T-helper 1 cell treated with Interleukin-12 subunit alpha and Interleukin-12 subunit beta and Interleukin-4 antibody, amounts not matched to agents 30 ng/mL and 1 ng/mL, for 36 hours (primary cell): ENCODE measurements at places on chromosomes 12 and 14. TPM values are rescaled to one million over a fixed set of nuclear protein-coding genes. Genes with fewer than 3 reads are reported as not detected.

The CCDC175 gene
- not detected in 2 replicates for total RNA-seq

The DIO3 gene
- not detected in 2 replicates for total RNA-seq

The GLIPR1L2 gene
- total RNA-seq, result not detected in 2 replicates

The PPP4R3A gene
- 137 and 141 TPM in 2 replicates for total RNA-seq

The SLC38A4 gene
- not detected in 2 replicates for total RNA-seq

The RNASE2 gene
- not detected in 2 replicates for total RNA-seq

The RNASE7 gene
- total RNA-seq, result not detected in 2 replicates

The ADAM20 gene
- total RNA-seq, result 0.51 and 0.56 TPM in 2 replicates
